ENCODE measurements at places on chromosomes 3 and 15. TPM values are rescaled to one million over a fixed set of nuclear protein-coding genes. Genes with fewer than 3 reads are reported as not detected.

DNA sequence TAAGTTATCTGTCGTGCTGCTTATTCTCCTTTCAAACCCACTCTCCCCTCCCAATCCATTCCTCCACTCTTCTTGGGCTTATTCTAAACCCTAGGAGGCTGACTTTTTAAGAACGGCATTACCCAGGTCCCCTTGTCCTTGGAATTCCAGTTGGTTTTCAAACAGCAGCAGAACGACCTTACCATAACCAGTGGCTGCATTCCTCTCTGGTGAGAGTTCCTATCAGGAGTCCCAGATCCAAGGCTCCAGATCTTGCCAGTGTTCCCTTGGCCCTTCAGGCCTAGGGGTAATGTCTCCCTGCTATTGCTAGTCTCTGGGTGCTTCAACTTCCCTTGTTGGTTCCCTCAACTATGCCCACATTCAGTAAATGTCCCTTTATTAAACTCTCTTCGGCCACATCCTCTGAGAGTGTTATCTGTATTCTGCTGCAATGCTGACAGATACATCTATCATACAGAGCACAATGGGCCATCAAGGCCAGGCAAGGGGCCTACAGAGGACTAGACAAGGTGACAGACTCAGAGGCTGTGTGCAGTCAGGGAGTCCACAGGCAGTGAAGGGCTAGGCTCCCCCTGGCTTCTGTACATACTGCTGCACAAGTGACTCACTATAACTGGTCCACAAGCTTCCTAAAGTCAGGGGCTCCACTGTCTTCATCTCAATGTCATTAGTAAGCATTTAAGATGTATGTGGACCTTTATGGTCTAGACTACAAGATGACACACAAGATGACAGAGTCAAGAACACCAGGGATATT, 10.1 kb downstream of the LYSMD2 start:
- no peak for DNase-seq

DNA sequence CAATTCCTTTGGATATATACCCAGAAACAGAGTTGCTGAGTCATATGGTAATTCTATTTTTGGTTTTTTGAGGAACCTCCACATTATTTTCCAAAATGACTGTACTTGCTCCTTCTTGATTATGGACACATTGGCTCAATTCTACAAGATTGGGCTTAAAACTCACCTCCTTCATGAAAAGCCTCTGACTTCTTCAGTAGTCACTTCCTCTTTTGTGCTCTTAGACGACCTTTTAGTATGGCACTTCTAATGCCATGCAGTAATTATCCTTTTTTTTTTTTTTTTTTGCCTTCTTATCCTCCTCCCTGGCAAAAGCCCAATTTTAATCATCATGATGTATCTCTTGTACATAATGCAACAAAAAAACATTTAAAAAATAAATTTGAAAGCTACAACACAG, 33.0 kb upstream of the ABHD17C start:
- DNase-seq = no peak

- no peak for DNase-seq
Measured at GRCh38 chr15:64146885-64147681, 4.4 kb upstream of the SNX22 start.

The ZNF80 gene
- not detected for polyA plus RNA-seq

DNA sequence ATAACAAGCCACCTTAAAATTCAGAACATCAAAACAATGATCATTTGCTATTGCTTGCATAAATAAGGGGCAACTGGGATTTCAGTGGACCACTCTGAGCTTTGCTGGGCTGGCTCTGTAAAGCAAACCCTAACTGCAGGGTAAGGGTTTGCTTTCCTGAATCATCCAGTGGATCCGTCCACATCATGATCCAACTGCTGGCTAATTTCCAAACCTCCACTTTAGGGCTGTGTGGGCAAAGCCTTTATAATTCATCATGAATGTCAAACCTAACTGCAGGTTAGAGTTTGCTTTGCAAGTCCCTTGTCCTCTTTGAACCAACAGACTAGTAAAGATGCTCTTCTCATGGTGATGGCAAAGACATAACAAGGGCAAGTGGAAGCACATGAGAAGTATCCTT, 76.1 kb downstream of the SYNPR start:
- DNase-seq = no peak

- no peak for DNase-seq
Measured at GRCh38 chr15:73336756-73337155, 32.0 kb downstream of the HCN4 start.

The NLGN1 gene
- polyA plus RNA-seq = 4.8 TPM

DNA sequence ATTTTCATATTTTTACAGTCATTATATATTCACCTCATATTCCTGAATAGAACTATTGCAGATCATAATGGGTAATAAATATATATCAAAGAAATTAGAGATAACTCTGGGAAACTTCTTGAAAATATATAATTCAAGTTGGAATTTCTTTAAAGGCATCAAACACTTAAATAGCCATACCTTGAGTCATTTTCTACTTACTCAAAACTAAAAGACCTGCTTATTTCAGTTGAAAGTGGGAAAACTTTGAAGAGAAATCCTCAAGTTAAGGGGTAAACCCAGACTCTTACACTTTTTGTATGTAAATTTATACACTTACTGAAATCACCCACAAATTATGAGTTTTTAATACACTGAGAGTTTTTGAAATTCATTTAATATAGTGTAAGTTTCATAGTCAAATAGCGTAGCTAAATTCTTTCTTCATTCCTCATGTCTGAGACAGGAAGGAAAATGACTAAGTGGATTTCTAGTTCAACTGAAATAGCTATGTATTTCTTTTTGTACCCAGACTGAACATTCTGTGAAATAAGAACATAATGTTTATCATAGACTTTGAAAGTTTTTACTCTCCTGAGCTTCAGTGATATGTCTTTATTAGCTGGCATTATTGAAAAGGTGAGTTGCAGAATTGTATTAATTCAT, 4.6 kb upstream of the ALCAM start:
- DNase-seq = no peak

GRCh38 chr15:55515991-55516776, 8.2 kb upstream of the DNAAF4 start:
- DNase-seq = no peak

The GASK1A gene
- polyA plus RNA-seq = 3.6 TPM

GRCh38 chr3:53040351-53040820, 5.5 kb downstream of the SFMBT1 start:
- no peak for DNase-seq

DNA sequence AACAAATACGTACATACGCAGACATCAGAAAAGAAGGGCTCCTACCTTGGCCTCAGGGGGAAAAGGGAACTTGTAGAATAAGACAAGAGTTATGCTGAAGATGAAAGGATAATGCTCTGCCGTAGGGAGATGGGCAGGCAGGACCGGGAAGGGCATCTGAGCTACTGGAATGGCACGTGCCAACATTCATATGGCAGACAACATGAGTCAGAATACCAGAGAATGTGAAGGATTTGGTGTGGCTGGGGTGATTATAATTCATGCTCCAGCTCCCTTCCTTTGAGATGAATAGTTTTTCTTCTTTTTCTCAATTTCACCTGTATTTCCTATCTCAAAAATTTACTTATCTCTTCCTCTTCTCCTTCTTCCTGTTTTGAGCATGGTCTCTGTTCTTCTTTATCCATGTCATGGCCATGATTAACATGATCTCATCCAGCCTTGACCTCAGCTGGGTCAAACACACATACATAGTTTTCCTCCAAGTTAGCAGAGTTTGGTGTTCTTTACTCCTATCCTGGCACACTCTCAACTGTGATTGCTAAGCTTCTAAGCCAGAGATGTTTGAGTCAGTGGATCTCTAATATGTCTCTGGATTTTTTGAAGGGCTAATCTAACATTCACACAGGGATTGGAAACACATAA, 507.0 kb downstream of the FOXP1 start:
- DNase-seq = no peak

The GP5 gene
- 0.47 TPM for polyA plus RNA-seq

The GMNC gene
- 6.0 TPM for polyA plus RNA-seq

DNA sequence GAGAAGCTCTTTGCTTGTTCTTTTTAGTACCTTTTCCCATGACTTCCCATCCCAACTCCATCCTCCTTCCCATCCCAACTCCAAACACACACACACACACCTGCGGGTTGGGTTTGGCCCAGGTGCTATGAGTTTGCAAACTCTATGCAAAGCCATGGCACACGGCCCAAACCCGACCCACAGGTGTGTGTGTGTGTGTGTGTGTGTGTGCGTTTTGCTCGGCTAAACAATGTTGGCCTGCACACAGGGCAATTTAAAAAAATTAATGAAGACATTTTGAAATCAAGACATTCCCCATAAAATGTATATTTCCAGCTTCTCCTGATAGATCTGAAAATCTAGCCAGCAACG, 103.7 kb upstream of the TLE3 start:
- DNase-seq = no peak

- no peak for DNase-seq
Measured at GRCh38 chr3:197882586-197882985, 67.4 kb upstream of the RPL35A start.

GRCh38 chr15:31090766-31091165, 10.8 kb downstream of the TRPM1 start:
- DNase-seq = no peak

GRCh38 chr3:45994419-45995235, 997 bp downstream of the FYCO1 start:
- DNase-seq = no peak

GRCh38 chr3:27553886-27554540, 69.8 kb upstream of the SLC4A7 start:
- DNase-seq = no peak

DNA sequence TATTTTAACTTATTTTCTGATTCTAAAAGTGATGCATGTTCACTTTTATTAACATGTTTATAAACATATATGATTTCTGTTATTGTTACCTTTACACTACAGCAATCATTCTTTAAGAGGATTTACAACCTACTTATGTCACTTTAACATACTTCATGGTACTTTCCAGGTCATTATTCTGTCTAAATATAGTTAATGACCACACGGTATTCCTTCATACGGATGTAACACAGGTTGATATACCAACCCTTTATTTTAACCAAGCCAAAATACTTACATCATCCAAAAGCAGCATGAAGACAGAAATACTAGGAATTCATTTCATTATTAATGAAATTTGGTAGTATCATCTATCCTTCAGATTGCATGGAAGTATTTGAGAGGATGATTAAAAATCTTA, 18.6 kb downstream of the PIK3R4 start:
- DNase-seq = no peak

DNA sequence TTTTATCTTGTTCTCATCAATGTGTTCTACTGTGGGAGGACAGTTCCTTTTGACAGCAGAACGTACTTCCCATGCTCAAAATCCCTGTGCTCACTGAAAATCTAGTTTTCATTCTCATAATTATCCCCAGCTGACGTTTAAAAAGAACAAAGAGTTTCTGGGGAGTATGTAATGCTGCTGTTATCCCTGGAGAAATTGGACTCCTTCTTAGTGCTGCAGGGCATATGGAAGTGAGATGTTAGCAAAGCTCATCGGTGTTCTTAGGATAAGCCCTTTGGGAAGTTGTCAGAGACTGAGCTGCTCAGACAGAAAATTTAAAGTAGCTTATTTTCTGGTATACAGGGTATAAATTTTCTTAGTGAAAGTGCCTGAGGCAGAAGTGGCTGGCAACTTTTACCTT, 66.5 kb downstream of the CDAN1 start:
- no peak for DNase-seq

DNA sequence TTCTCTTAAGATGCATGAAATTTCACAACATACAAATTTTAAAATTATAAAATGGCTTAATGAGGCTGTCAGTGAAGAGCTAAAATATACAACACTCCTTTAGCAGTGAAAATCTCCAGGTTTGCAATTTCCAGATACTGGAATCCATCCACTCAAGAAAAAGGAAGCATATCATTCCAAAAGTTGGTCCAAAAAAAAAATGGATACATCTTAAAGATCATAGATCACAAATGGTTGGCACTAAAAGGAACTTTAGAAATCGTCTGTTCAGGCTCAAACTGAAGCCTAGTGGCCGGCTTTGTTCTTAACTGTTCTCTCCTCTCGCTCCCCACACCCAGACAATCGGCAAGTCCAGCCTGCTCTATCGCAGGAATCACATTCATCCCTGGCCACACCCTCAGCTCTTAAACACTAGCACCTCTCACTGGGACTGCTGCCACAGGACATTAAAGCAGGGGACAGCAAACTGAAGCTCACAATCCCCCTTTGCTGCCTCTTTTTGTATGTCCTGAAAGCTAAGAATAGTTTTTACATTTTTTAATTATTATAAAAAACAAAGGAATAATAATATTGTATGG, 130.3 kb upstream of the CDIN1 start:
- no peak for DNase-seq

The CCR2 gene
- 2.1 TPM for polyA plus RNA-seq

DNA sequence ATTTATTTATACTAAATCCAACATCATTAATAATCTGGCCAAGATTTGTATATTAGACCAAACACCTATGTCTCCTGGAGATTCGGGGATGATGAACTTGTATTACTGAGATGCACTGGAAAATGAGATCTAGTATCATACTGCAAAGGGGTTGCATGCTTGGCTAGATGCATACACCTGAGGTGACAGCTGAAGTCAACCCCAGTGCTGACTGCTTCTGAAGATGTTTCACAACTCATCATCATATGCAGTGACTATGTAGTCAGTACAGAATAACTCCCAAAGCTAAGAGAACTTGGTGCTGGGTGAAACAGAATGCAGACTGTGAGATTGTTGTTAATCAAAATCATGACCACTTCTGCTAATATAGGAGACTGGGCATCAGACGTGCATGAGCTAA, 1114.2 kb downstream of the NSUN3 start:
- no peak for DNase-seq

DNA sequence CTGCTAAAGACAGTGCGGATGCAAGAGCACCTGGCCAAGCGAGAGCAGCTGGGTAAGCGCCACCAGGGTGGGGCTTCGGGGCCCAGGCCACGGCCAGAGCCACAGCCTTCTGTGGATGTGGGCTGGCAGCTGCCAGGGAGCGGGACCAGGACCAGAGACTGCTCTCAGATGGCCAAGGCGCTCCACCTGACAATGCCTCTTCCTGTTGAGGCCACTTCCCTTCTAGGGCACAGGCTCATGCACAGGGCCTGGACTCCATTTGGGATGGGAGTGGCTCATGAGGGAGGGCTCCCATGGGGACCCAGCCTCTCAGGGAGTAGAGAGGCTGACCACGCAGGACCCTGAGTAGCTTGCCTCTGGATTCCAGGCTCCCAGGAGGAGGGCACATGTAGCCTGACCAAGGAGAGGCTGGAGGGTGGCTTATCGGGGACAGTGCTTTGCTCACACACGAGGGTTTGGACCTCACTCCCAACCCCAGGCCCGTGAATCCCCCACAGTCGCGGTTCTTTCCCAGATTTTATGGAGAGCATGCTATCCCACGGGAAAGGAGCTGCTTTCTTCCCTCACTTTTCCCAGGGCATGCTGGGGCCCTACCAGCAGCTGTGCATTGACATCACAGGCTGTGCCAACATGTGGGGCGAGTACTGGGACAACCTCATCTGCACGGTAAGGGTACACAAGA, 25.1 kb downstream of the ACAA1 start:
- DNase-seq = no peak

GRCh38 chr3:117515309-117515708, 805.7 kb downstream of the TUSC7 start:
- no peak for DNase-seq

GRCh38 chr3:71570546-71570945, 13.0 kb downstream of the FOXP1 start:
- DNase-seq = no peak

GRCh38 chr15:43913941-43914340, 87.1 kb downstream of the WDR76 start:
- DNase-seq = no peak
